ENCODE measurements at places on chromosomes 5 and 9. TPM values are rescaled to one million over a fixed set of nuclear protein-coding genes. Genes with fewer than 3 reads are reported as not detected.

SUSD3 gene
- total RNA-seq = not detected

PPP1R26 gene
- total RNA-seq = 9.2 TPM

SLC9A3 gene
- total RNA-seq = 2.3 TPM

SPINK13 gene
- total RNA-seq = not detected

WHRN gene
- total RNA-seq = 0.37 TPM

PPP3R2 gene
- not detected for total RNA-seq

KLHL3 gene
- 0.37 TPM for total RNA-seq

CYSRT1 gene
- total RNA-seq = 0.14 TPM

OGN gene
- not detected for total RNA-seq

SLC46A2 gene
- not detected for total RNA-seq

SLIT3 gene
- total RNA-seq = 5.5 TPM

CNTNAP3 gene
- total RNA-seq = 12.8 TPM

F12 gene
- 7.3 TPM for total RNA-seq

CARTPT gene
- not detected for total RNA-seq

TRPM6 gene
- 0.29 TPM for total RNA-seq

SPINK6 gene
- not detected for total RNA-seq

ZDHHC11B gene
- 0.19 TPM for total RNA-seq

PRRX2 gene
- 16.5 TPM for total RNA-seq

OR1Q1 gene
- not detected for total RNA-seq

TMOD1 gene
- total RNA-seq = 1.3 TPM

ANXA2R gene
- 4.5 TPM for total RNA-seq

Measured in H4 (cell line).